Spinal cord (tissue), 10 donors: ENCODE measurements at places on chromosomes 6 and 20. TPM values are rescaled to one million over a fixed set of nuclear protein-coding genes. Genes with fewer than 3 reads are reported as not detected.

ATP9A gene
- 157 TPM for polyA plus RNA-seq

DDO gene
- 0.98 TPM for polyA plus RNA-seq

CST3 gene
- 2,096 TPM for polyA plus RNA-seq

SGK2 gene
- polyA plus RNA-seq, result 10.4 TPM

SLC39A7 gene
- polyA plus RNA-seq, result 103 TPM

NKAIN4 gene
- polyA plus RNA-seq, result 126 TPM

TAGAP gene
- 3.1 TPM for polyA plus RNA-seq

DSP gene
- polyA plus RNA-seq, result 8.4 TPM

RUNX2 gene
- polyA plus RNA-seq, result 1.8 TPM

WFDC9 gene
- not detected for polyA plus RNA-seq

RCAN2 gene
- 63.1 TPM for polyA plus RNA-seq

RPRD1B gene
- polyA plus RNA-seq, result 25.4 TPM

BYSL gene
- 23.5 TPM for polyA plus RNA-seq

ULBP3 gene
- 5.6 TPM for polyA plus RNA-seq

B3GAT2 gene
- 52.8 TPM for polyA plus RNA-seq

CLPSL1 gene
- not detected for polyA plus RNA-seq

ANKRD6 gene
- 57.2 TPM for polyA plus RNA-seq

SSTR4 gene
- polyA plus RNA-seq, result 0.59 TPM

PLCB1 gene
- 111 TPM for polyA plus RNA-seq

SLC26A8 gene
- polyA plus RNA-seq, result 5.5 TPM

SAMD10 gene
- 42.9 TPM for polyA plus RNA-seq

MAK gene
- 2.6 TPM for polyA plus RNA-seq

PTCRA gene
- 0.29 TPM for polyA plus RNA-seq

PLN gene
- 0.36 TPM for polyA plus RNA-seq

HRH3 gene
- polyA plus RNA-seq, result 10.6 TPM

LTV1 gene
- polyA plus RNA-seq, result 25.5 TPM

CUL7 gene
- 24.4 TPM for polyA plus RNA-seq

MATN4 gene
- 3.6 TPM for polyA plus RNA-seq

HLA-DQB1 gene
- polyA plus RNA-seq, result 0.92 TPM

HLA-B gene
- 189 TPM for polyA plus RNA-seq

LST1 gene
- 9.0 TPM for polyA plus RNA-seq

LINC00237 gene
- polyA plus RNA-seq, result 15.0 TPM

CEBPB gene
- 5.6 TPM for polyA plus RNA-seq

CENPW gene
- polyA plus RNA-seq, result 14.8 TPM

OR2H1 gene
- 0.33 TPM for polyA plus RNA-seq

SIRPB1 gene
- polyA plus RNA-seq, result 2.9 TPM

TJAP1 gene
- polyA plus RNA-seq, result 46.4 TPM

MOG gene
- 223 TPM for polyA plus RNA-seq

NFYA gene
- polyA plus RNA-seq, result 26.5 TPM

PRSS16 gene
- polyA plus RNA-seq, result 1.0 TPM
